ENCODE measurements at places on chromosomes 5 and 9.

DNA sequence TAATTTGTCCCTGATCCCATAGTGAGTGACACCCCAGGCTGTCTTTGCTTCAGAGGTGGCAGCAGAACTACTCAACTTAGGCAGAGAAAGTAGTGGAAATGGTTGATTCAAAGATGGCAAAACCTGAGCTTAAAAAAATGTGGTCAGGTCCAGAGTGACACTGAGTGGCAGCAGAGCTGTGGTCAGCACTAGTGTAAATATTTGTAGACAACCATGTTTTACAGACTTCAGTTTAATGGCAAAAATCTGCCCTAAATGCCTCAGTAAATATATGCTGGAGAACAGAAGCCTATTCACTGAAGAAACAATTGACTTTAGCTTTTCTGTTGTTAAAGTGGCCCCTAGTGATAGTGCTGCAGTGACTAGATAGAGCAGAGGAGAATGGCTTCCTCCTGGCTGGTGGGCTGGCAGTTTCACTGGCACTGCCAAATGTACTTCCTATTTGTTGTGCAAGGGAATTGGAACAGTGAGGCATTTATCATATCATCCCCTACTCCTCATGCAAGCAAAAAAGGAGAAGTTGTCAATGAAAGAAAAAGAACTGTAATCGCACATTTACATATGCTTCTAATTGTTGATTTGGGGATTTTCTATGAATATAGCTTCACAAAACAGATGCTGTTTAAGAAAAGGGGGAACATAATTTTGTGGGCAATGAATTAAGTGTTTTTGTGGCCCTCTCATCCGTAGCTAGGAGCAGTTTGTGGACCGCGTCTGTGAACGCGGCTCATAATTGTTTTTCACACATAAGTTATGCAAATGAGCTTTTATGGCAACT, 12.0 kb downstream of the PBX3 start:
- DNase-seq: peak; percentile 37

DNA sequence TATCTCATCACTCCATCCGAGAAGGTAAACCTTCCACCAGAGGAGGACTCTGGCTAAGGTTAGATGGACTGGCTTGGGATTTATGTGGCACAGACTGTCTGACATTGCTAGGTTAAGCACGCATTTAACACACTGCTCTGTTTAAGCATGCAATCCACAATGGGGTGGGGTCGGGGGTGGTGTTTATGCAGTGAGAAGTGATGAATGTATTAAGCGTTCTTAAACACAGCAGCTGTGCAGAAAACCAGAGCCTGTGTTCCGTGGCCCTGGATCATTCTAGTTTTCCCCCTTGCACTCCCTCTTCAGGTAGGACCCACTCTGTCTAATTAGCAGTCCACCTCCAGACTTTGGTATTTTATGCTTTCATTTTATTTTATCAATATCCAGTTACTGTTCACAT, 46.4 kb downstream of the STXBP1 start:
- no peak for DNase-seq

DNA sequence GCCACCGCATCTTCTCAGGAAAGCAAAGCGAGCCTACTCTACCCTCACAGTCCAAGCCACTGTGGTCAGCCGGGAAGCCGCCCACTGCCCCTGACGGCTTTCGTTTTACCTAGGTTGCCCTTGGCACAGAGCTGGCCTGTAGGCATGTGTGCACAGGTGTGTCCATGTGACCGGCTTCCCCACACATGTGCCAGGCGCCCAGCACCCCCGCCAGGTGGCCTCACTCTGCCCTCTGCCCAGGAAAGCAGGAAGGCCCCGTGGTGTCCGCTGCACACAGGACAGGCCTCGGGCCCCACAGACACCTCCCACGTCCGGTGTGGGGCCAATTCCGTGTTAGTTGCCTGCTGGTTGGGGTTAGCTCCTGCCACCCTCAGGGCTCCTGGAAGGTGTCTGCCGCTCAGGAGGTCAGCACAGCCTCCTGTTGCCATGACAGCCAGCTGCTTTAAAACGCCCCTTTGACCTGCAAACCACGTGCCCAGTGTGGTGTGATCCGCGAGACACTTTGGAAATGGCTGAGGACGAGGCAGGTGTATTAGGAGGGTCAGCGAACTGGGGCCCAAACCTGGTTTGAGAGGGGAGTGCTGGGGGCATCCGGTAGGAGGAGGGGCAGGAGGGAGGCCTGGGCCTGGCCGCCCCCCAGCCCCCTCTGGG, 28.7 kb downstream of the TPPP start:
- no peak for DNase-seq

DNA sequence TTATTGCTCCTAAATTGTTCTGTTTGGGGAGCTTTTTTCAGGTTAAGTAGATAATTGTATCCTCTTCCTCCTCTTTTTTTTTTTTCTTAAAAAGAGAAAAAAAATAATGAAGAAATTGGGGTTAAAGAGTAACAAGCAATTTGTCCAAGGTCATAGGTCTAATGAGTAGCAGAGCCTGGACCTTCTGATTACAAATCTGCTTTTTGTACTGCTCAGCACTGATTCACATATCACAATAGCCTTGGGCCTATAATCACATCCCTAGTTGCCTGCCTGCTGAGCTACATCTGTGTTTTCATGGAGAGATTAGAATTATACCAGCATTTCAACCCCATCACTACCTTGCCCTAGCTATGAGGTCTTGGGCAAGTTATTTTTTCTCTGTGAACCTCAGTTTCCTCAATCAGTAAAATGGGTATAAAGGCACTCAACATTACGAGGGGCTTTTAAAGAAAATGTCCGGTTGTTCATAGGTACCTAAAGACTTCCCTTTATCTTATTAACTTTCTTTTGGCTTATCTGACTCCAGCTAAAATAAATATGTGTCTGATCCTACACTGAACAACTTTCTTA, 152.3 kb downstream of the BAAT start:
- DNase-seq: no peak

DNA sequence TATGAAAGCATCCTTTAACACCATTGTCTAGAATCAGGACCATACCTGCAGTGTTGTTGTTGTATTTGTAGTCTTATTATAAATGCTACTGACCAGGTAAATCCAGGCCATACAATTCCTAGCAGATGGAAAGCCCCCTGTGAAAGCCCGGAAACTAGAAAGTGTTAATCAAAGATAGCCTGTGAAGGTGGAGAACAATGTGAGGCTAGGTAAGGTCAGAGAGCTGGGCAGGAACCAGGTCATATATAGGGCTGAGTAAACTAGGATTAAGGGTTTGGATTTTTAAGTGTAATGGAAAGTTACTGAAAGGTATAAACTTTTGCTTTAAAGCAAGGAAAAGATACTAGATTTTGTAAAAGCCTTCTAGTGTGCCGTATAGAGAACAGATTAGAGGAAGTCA, 6.7 kb downstream of the LRRC70 start:
- no peak for DNase-seq

DNA sequence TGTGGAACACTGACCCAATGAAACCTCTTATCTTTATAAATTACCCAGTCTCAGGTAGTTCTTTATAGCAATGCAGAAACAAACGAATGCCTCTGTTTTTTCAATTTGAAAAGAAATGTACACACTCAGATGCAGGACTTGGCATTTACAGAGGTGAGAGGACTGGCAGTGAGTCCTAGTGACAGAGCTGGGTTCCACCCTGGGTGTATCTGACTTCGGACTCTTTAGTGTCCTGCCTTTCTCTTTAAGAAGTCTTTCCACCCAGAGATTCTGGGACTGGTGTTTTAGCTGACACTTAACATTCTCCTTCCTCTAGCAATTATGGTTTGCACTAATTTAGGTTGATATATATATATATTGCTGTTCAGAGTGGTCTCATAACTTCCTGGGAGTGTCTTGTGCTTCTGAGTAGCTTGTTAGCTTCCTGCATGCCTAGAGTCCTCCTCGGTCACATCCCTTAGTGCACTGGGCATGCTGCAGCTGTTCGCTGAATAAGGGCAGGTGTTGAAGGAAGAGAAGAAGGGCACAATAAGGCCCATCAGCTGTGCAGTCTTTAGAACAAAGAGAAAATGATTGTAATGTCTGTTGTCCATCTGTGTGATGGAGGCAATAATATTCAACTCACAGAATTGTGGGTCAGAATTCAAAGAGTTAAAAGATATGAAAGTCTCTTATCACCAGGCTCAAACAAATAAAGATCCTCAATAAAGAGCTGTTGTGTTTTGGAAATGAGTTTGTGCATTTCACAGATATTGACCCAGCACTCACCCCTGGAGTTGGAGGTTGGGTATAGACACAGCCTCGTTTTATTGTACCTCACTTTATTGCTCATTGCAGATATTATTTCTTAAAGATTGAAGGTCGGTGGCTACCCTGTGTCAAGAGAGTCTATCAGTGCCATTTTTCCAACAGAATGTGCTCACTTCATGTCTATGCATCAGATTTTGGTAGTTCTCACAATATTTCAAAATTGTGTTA, 187.1 kb downstream of the TRIM32 start:
- DNase-seq: no peak

DNA sequence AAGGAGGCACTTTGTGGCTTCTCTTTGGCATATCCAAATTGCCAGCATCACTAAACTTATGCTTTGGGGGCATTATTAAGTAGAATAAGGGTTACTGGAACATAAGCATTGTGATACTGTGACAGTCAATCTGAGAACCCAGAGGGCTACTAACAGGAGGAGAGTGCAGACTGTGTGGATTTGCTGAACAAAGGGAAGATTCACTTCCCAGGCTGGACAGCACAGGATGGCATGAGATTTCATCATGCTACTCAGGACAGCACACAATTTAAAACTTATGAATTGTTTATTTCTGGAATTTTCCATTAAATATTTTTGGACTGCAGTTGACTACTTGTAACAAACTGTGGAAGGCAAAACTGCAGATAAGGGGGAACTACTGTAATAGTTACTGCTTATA, 212.5 kb downstream of the TMC1 start:
- no peak for DNase-seq

GRCh38 chr9:77827104-77827784, 179.1 kb upstream of the GNA14 start:
- no peak for DNase-seq

DNA sequence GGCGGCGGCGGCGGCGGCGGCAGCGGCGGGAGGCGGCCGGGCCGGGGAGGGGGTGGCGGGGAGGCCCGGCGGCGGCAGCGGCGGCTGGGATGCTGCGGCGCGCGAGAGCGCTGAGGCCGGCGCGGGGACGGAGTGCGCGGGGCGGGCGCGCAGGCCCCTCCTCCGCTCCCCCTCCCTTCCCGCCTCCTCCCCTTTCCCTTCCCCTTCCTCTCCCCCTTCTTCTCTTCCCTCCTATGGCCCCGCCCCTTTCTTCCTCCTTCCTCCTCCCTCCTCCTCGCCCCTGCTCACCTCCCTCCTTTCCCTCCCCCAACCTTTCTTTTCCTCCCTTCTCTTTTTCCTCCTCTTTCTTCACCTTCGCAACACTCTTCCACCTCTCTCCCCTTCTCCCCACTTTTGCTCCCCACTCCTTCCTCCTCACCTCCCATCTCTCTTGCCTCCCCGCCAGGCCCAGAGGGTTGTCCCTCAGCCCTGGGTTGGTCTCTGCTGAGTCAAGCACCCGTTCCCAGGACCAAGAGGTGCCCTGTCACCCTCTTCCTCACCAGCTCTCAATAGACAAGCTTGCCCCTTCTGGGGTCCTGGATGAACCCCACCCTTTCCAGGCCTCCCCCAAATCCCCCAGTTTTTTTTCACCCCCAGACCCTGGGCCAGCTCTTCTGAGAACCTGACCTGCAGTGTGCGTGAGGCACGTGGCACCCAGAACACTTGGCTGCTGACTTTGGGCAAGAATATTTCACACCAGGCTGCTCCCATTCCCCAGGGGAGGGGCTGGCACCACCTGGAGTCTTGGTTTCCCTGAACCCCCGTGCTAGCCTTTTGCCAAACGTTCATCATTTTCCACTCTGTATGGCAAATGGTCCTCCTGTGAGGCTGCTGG, at the start of gene SEMA4D:
Gene SEMA4D (minus strand): TSS at position 136 of the 874 bp plus-strand sequence. CDS start 92,657 bp downstream, outside the sequence.
- DNase-seq: peak; percentile 65

- DNase-seq: peak; percentile 100
Observed at GRCh38 chr9:137240841-137241489, at the start of gene TUBB4B. TSS of gene TUBB4B (plus strand) at chr9:137241287. CDS start at chr9:137241361, 74 bp downstream.

DNA sequence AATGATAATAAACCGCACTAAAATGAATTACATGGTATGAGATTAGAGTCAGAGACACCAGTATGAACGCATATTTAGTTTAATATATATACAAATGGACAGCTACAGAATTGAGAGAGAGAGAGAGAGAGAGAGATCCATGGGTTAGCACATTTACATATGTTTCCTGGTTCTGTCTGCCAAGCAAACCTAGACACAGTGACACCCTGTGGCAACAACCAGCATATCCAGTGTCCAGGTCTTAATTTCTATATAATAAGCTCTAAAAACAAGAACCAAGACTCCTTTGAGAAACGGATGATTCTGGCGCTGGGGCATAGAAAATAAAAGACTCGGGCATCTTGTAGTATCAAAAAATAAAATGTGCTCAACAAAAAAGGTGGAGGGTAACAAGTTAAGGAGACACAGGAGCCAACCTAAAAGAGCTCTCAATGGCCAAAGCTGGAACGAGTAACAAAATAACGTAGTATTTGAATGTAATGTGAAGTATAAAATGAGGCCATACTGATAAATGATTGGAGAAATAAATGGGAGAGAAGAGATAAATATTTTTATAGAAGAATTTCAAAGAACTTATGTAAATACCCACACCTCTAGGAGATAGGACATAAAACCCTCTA, 84.5 kb downstream of the RFX3 start:
- peak; percentile 70 for DNase-seq

DNA sequence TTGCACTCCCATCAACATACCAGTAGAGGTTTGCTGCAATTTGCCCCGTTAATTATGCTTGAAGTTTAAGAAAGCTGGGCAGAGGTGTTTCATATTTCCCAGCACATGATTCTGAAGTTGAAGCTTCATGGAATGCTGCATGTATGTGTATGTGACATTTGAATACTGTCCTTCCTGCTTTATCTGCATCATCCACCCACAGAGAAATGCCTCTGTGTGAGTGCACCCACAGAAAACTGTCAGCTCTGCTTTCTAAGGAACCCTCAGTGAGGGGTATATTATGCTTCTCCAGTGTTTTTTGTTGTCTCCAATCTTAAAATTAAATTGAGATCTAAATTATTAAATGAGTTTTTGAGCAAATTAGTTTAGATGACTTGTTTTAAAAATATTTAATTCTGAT, 358.1 kb upstream of the PIK3R1 start:
- no peak for DNase-seq

GRCh38 chr5:1661311-1661710, 137.6 kb upstream of the LPCAT1 start:
- no peak for DNase-seq

GRCh38 chr9:95742821-95743220, 132.7 kb upstream of the ERCC6L2 start:
- no peak for DNase-seq

GRCh38 chr5:128263357-128263756, 179.8 kb downstream of the SLC12A2 start:
- no peak for DNase-seq

- DNase-seq: peak; percentile 76
Observed at GRCh38 chr9:70413464-70413798, 1.0 kb downstream of the KLF9 start.

DNA sequence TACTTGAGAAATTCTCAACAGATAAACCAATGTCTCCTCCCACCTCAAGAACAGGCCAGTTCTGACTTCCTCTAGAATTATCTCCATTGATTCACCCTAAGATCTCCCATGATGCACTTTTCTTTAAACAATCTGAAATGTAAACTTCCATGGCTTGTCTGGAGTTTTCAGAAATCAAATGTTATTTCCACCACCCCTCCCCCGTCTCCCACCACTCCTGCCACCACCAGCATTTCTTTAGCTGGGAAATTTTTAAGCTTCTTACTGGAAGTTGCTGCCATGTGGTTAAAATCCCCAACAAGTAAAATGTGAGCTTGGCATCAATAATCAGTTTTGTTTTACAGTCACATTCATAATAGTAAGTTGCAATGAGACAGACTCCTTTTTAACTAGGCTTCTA, 32.8 kb upstream of the BASP1 start:
- no peak for DNase-seq

All from NCI-H2081 (cell line).